ENCODE measurements at places on chromosomes 4 and X.

DNA sequence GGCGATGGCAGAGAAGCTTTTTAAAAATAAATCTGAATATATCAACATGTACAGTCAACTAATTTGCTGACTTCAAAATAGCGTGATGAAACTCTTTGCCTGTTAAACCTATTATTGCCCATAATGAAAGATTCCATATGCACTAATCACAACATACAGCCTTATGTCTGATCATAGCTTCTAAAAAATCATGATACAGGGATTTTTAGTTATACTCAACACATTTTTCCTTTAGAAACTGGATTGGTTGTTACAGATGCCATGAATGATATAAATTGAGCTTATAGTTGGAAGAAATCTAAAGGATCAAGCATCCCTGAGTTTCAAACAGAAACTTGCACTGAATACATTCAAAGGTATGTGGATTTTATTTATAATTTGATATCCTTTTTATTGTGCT lies at the start of gene AMELX:
Gene AMELX, plus strand, starts transcription at position 301 of the 400 bp plus-strand sequence. CDS start 1,376 bp downstream, outside the sequence.
- no peak for DNase-seq

- no peak for DNase-seq
Measured at GRCh38 chr4:182453830-182454229, 210.6 kb downstream of the TENM3 start.

GRCh38 chrX:150697641-150698040 lies 4.4 kb downstream of the MTMR1 start:
- no peak for DNase-seq

GRCh38 chrX:920234-920799 lies 289.7 kb downstream of the SHOX start:
- DNase-seq = no peak

- no peak for DNase-seq
Measured at GRCh38 chr4:87390551-87390890, 467 bp downstream of the HSD17B11 start.

GRCh38 chrX:135596495-135596894 lies 76.0 kb downstream of the INTS6L start:
- no peak for DNase-seq

DNA sequence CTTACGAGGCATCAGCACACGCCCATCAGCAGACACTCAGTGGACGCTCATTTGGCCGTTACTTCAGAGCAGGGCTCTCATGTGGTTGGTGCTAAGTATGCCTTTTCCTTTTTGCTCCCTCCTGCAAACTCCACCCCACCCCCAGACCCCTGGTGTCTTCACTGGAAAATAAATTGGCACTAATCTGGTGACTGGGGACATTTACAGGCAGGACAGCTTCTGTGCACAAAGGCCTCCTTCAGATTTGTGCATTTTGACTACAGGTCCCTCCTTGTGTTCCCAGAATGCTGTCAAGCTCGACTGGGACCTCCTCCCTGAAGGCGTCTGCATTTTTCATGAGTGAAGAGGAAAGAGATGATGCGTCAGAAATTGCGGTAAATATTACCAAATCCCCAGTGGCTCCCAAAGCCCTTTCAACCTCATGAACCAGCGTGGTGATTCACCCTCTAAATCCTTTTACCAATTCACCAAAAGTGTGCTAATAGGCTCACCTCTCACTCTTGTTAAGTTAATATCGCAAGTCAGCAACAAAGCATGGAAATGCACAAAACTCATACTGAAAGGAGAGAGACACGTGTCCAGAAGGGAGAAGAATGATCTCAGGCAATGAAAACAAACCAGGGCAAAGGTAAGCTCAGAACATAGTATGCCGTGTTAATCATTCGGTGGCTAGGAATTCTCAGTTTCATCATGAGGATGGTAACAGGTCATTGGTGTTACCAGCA lies 119.0 kb downstream of the NKX6-1 start:
- DNase-seq = no peak

Measured in NCI-H446 treated with DMSO at 0.1 percent for 48 hours (cell line).